CD8-positive, alpha-beta T cell (primary cell): ENCODE measurements at places on chromosomes 7 and 10. TPM values are rescaled to one million over a fixed set of nuclear protein-coding genes. Genes with fewer than 3 reads are reported as not detected.

The PHKG1 gene
- 8.9 TPM for total RNA-seq

The LLCFC1 gene
- not detected for total RNA-seq

The GDF2 gene
- not detected for total RNA-seq

The SLC18A2 gene
- not detected for total RNA-seq

The CYP2E1 gene
- total RNA-seq: 0.73 TPM

The NRG3 gene
- total RNA-seq: not detected

The DNAH11 gene
- 0.05 TPM for total RNA-seq

The NEUROD6 gene
- total RNA-seq: not detected

The HABP2 gene
- not detected for total RNA-seq

The MUC12 gene
- total RNA-seq: not detected

- no peak for DNase-seq
Measured at GRCh38 chr10:50832171-50832751, 53.2 kb downstream of the A1CF start.

DNA sequence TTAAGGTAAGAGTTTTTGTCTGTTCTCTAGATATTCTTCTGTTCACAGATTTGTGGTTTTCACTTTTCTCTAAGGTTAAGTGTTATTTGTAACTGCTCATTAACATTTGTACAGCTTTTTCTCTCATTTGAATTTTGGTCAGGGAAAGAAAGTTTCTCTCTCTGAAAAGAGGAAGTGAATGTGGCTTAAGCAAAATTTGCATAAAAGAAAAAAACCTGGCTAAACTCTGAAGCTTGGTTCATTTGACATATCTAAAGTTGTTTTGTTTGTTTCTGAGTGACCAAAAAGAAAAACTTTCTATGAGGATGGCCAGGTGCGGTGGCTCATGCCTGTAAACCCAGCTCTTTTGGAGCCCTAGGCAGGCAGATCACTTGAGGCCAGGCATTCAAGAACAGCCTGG lies 22.0 kb upstream of the SLC26A4 start:
- no peak for DNase-seq

DNA sequence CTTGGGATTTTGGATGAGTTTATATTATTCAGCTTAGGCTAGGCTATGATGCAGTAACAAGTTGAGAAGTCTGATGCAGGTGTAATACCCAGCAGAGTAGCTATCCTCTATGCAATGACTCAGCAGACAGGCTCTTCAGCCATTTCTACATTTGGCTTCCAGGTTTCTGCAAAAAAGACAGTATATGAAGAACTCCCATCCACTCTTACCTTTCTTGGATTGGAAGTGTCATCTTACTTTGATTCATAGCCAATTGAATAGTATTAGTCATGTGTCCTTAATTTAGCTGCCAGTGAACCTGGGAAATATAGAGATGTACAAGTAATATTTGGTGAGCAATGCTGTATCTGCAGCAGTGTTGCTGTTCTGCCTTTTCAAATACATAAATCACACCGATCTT lies 127.8 kb upstream of the NPSR1 start:
- DNase-seq: no peak

DNA sequence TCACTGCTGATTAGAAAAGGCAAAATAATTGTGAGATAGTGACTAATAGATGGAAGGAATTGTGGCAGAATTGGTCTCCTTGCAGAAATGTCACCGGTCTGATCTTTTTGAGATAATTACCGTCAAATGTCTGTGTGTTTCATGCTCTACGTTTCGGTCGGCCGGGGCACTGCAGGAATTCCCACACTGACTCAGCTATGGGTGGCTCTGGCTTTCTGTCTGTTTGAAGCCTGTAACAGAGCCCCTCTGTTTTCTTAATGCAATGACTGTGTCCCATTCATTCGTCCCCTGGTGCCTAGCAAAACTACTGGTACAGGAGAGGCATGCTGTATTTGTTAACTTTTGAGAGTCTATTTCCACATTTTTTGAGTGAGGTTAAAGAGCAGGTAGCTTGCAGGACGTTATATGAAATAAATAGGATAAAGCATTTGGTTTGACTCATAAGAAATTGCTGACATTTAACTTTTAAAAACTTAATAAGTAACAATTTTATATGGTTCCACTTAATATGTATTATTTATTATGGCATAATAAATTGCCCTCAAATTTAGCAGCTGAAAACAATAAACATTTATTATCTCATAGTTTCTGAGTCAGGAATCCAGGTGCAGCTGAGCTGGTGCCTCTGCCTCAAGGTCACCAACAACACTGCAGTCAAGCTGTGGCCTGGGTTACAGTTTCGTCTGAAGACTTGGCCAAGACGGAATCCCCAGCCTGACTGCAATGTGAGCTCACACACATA lies 53.3 kb upstream of the CTBP2 start:
- no peak for DNase-seq

DNA sequence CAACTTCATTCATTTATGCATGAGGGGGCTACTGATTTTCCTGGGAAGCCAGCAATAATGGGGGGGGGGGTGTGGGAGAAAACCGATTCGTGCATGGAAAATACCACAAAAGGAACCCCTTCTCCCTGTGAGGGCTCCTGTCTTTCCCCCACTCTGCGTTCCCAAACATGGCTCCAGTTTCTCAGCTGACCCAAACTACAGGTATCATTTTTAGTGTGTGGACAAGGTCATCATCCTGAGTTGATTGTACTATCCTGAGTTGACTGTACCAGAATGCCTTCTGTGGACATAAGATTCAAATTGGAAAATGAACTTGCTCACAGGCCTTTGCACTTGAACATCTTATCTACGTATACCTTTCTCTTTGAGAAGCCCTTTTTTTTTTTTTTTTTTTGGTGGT lies 49.9 kb downstream of the ZRANB1 start:
- no peak for DNase-seq

GRCh38 chr10:77648472-77648871 lies 10.9 kb upstream of the KCNMA1 start:
- DNase-seq: no peak

GRCh38 chr10:76191336-76191735 lies 759.9 kb downstream of the LRMDA start:
- DNase-seq: no peak

DNA sequence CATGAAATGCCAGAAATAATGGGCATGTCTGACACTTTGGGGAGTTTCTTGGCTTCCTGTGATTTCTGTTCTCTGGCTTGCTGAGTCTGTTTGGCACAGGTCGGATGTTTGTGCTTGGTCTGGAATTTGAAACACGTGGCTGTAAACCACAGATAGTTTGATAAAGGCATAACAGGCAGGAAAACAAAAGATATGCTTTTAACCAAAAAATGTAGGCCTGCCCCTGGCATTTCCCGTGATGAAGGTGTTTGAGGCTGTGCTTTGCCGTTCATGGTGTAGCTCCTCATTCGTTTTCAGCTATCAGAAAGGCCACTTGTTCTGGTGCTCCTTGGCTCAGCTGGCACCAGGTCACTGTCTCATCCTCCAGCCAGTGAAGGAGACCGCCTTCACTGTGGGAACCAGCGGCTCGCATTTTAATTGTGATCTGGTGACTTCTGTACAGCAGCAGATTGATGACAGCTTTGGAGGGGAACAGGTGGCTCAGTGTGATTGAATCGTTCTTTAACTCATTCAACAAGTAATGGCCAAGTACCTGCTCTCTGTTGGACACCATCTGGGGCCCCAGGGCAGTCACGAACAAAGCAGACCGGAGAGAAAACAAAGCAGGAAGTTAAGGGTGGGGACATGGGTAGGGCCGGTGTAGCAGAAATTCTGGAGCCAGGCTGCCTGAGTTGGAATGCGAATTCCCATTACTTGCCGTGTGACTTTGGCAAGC lies 111.5 kb downstream of the CCNY start:
- DNase-seq: peak; percentile 10

DNA sequence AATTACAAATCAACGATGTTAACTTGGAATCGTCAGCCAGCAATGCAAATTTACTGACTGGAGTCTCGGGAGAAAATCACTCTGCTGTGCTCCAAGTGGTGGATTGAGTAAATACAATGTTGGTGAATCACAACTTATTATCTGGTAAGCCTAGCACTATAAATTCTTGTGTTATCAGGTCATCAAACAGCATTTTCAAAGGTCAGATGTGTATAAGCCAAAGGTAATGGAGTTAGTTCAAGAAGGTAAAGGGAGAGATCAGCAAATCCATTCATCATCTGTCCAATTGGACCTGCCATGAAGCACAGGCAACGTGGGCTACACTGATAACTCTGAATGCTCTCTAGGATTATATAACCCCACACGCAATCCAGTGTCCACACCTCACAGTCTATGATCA lies 13.9 kb downstream of the CUBN start:
- no peak for DNase-seq

- DNase-seq: no peak
Measured at GRCh38 chr10:37754538-37755323, 102.7 kb downstream of the ZNF248 start.

DNA sequence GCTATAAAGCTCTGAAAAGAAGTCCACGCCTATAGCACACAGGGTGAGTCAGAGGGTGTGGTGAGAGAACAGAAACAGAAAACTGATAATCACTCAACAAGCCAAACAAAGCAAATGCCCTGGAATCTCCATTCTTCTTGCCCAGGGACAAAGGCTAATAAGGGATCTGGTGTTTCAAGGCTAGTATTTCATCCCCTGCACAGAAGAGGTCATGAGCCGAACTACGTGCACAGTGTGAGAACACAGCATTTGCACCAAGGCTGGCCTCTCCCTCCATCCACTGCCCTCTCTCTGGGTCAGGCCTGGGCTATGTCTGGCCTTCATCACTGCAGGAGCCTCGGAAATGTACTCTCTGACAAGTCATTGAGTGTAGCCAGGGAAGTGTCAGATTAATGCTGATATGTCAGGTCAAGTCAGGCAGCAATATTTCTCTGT lies 42.7 kb downstream of the PRR15 start:
- DNase-seq: no peak

GRCh38 chr10:128907155-128907941 lies 559.7 kb upstream of the MGMT start:
- DNase-seq: no peak

GRCh38 chr7:91090684-91091083 lies 173.5 kb upstream of the FZD1 start:
- no peak for DNase-seq

DNA sequence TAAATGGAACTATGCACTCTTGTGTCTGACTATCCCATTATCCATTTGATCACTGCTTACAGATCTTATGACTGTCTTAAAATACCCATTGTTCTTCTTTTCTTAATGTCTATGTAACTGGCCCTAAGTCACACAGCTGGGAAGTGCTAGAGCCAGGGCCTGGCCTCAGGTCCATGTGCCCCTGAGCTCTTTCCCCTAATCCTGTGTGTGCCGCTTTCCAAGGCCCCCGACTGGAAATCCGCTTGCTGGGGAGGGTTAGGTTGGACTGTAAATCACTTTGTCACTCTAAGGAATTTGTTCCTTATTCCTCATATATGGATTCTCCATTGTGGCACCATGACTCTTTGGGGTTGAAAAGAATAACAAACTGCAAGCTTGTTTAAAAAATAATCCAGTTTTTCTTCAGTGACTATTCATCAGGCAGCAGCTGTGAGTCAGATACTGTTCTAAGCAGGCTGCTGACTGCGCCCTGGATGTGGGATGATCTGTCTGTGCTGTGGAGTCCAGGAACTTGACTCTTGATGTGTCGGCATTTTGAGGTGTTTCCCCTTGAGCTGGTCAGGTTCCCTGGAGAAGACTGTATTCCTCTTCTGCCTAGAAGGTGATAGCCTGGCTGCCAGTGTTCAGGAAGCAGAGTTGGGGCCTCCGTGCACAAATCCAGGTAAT lies 236.3 kb downstream of the SDK1 start:
- DNase-seq: no peak

GRCh38 chr10:125158601-125159485 lies 1.5 kb downstream of the CTBP2 start:
- no peak for DNase-seq

GRCh38 chr7:159032322-159032721 lies 112.3 kb downstream of the VIPR2 start:
- DNase-seq: no peak
